ENCODE measurements at places on chromosomes 2 and 18.

DNA sequence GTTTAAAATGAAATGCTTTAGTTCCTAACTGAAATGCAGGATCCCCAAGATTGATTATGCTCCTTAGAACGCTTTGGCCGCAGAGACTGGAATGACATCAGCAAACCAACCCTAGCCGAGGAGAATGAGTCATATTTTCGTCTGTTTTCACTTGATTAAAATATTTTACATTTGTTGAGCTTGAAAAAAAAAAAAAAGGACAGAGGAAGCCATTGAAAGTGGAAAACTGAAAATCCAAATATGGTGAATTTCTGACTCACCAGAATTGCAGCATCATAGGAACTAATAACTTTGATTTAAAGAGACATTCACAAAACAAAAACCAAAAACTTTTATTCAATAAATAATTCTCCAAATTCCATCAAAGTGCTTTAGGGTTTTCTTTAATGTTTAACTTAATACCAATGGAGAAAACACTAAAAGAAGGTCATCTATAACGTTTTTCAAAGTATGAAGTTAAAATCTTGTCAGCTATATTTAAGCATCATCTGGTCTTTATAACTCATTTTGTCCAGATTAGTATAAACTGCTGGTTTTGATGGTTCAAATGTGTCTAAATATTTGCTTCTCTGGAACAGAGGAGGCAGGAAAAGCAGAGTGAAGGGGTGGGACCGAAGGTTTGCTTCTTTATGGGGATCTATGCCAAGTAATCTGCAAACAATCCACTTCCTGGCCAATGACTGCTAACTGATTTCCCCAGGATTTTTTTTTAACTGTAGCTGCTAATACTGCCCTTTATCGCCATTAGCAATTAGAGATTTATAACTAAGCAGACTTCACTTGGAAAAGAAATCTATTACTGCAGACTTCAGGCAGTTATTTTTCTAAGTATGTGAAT lies 30.9 kb upstream of the COL5A2 start:
- H3K36me3 ChIP-seq: no peaks in the 10 kb centered on the region
- no peak for DNase-seq
- H3K4me3 ChIP-seq: no peak overlapping the region

GRCh38 chr18:13610555-13611141 lies 115.7 kb downstream of the FAM210A start:
- H3K4me3 ChIP-seq: peak overlapping the region; percentile 63
- H3K36me3 ChIP-seq: no peaks in the 10 kb centered on the region
- peak overlapping the region; percentile 97 for H3K27ac ChIP-seq
- DNase-seq: peak; percentile 49
- H3K27me3 ChIP-seq: 0 out of 2 replicates have a peak, but pooled peaks cover 3% of the 10 kb centered on the region
- H3K4me1 ChIP-seq: peaks cover 40% of the 10 kb centered on the region

DNA sequence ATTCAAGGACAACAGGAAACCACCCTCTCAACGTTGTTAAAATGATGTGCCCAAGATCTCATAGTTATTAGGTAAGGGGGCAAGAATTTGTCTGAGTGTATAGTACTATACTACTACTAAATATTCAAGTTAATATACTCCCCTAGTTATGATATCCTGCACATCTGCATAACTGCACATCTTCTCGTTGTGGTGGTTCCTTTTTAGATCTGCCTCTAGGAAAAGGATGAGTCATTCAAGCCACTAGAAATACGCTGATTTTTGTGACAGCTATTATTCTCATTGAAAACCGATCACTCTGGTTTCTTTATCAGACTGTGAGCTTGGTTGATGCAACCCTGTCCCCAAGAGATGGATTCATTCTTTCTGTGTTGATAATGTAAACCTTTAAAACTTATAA lies 1067.0 kb upstream of the FANCL start:
- H3K4me3 ChIP-seq: no peak overlapping the region
- no peaks in the 10 kb centered on the region for H3K27me3 ChIP-seq
- DNase-seq: no peak

DNA sequence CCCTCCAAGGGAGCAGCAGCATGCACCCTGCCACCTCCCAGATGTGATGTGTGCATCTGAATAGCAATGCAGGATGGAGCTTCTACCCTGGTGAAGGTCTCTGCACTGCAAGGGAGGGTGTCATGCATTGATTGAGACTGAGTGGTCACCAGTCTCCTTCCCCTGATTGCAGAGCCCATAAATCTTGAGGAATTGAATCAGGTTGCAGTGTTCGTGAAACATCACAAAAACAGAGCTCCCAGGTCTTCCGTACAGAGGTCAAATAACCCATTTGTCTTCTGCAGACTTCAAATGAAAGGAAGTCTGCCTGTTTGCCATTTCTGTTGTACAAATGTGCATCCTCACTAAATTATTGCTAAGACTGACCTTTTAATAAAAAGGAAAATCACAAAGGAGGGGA lies 136.8 kb downstream of the WDSUB1 start:
- H3K36me3 ChIP-seq: no peaks in the 10 kb centered on the region
- DNase-seq: no peak
- no peaks in the 10 kb centered on the region for H3K4me1 ChIP-seq
- H3K27me3 ChIP-seq: no peaks in the 10 kb centered on the region

GRCh38 chr2:127575185-127575765 lies 39.8 kb downstream of the MYO7B start:
- no peaks in the 10 kb centered on the region for H3K36me3 ChIP-seq
- peak; percentile 36 for DNase-seq
- no peak overlapping the region for H3K27ac ChIP-seq

- no peak overlapping the region for H3K4me3 ChIP-seq
- no peaks in the 10 kb centered on the region for H3K36me3 ChIP-seq
- no peaks in the 10 kb centered on the region for H3K27me3 ChIP-seq
- no peak overlapping the region for H3K27ac ChIP-seq
Measured at GRCh38 chr2:230205034-230205433, 14.8 kb downstream of the SP110 start.

DNA sequence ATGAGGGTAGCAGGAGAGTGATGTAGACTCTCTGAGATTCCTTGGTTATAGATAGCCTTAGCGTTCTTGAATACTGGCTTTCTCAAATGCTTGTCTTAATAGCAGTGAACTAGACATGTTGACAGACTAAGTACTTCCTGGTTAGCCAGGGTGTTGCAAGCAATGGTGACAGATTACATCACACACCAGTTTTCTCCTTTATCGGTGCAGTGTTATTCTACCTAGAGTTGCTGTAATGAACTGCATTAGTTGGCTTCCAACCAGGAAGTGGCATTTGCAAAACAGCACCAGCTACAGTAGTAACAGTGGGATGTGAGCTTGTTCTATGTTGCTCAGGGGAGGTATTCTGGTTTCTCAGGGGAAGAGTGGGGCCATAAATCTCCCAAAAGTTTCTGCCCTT lies 582.2 kb upstream of the DDX18 start:
- no peak overlapping the region for H3K4me3 ChIP-seq
- no peaks in the 10 kb centered on the region for H3K27me3 ChIP-seq
- no peaks in the 10 kb centered on the region for H3K36me3 ChIP-seq
- no peaks in the 10 kb centered on the region for H3K4me1 ChIP-seq
- no peak for DNase-seq
- no peak overlapping the region for H3K27ac ChIP-seq

- H3K27ac ChIP-seq: no peak overlapping the region
- DNase-seq: peak; percentile 52
- H3K27me3 ChIP-seq: no peaks in the 10 kb centered on the region
- H3K36me3 ChIP-seq: no peaks in the 10 kb centered on the region
Measured at GRCh38 chr2:236512902-236513435, 56.7 kb upstream of the ACKR3 start.

- no peaks in the 10 kb centered on the region for H3K4me1 ChIP-seq
- H3K4me3 ChIP-seq: no peak overlapping the region
- DNase-seq: no peak
- H3K27ac ChIP-seq: no peak overlapping the region
- H3K27me3 ChIP-seq: no peaks in the 10 kb centered on the region
Measured at GRCh38 chr2:217920879-217921603, 81.8 kb downstream of the TNS1 start.

GRCh38 chr2:3729055-3729448 lies 25.7 kb downstream of the DCDC2C start:
- no peak for DNase-seq
- H3K4me1 ChIP-seq: no peaks in the 10 kb centered on the region
- H3K27me3 ChIP-seq: no peaks in the 10 kb centered on the region

DNA sequence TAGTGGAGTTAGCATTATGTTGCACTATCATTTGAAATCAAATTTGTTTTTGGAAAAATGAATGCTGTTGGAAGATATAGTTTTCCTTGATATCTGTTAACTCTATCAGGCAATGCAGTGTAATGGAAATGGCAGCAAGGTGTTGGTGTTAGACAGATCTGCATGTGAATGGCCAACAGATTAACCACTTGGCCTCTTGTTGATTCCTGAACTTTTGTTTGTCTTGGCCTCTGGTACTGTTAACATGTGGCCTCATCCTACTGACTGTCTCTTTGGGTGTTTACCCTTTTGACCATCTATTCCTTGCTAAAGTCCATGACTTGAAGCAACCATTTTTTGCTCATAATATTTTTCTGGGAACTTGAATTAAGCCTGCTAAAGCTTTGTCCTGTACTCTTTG lies 110.2 kb upstream of the CDH2 start:
- H3K36me3 ChIP-seq: no peaks in the 10 kb centered on the region
- no peaks in the 10 kb centered on the region for H3K4me1 ChIP-seq
- no peak overlapping the region for H3K27ac ChIP-seq
- DNase-seq: no peak

DNA sequence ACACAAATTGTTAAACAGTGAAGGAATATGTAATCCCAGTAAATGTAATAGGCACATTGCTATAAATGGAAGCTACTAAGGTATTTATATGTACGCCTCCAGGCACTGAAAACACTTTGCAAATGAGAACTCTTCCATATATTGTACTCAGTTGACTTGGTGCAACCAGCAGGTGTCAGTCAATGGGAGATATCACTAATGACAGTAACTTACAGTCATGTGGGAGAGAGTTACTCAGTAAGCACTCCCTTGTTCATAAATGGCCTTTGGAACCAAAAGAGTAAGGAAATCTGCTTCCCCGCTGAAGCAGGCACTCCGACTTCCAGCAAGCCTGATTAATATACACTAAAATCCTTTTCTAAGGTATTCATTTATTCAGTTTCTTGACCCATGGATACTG lies 5.9 kb downstream of the MDH1 start:
- H3K4me1 ChIP-seq: peaks cover 23% of the 10 kb centered on the region
- H3K27ac ChIP-seq: no peak overlapping the region
- H3K27me3 ChIP-seq: no peaks in the 10 kb centered on the region
- no peak overlapping the region for H3K4me3 ChIP-seq
- no peak for DNase-seq

DNA sequence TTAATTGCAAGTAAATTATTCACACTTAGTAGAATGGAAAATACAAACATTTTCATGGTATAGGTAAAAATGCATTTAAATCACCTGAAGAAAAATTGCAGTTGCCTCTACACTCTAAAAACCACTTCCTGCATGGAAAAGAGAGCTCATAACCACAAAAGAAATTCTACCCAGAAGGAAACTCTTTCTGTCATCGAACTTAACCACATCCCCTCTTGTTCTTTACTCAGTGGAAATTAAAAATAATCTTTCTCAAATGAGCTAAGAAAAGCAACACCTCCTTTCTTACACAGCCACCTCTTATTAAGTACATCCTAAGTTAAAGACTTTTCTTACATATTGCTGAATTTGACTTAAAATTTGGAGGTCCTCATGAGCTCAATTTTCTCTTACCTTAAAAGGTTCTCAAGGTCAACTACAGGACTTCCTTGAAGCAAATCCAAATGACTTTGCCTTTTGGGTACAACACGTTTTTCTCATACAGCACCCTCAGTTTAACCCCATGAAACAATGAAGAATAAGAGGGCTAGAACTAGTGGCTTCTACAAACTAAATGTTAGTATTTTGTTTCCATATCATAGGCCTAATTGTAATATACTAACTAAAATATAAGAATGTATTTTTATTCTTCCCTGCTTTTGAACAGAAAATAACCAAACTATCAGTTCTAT lies 109.1 kb upstream of the CRIM1 start:
- H3K4me1 ChIP-seq: peaks cover 22% of the 10 kb centered on the region
- DNase-seq: peak; percentile 91
- H3K36me3 ChIP-seq: no peaks in the 10 kb centered on the region
- H3K27ac ChIP-seq: peak overlapping the region; percentile 50
- H3K4me3 ChIP-seq: no peak overlapping the region

GRCh38 chr2:199258291-199258690 lies 199.4 kb downstream of the SATB2 start:
- H3K4me1 ChIP-seq: no peaks in the 10 kb centered on the region
- no peak for DNase-seq
- no peaks in the 10 kb centered on the region for H3K27me3 ChIP-seq
- no peaks in the 10 kb centered on the region for H3K36me3 ChIP-seq

GRCh38 chr2:38037325-38037724 lies 38.6 kb downstream of the CYP1B1 start:
- DNase-seq: no peak
- no peak overlapping the region for H3K4me3 ChIP-seq
- H3K27me3 ChIP-seq: no peaks in the 10 kb centered on the region
- no peaks in the 10 kb centered on the region for H3K4me1 ChIP-seq
- H3K36me3 ChIP-seq: no peaks in the 10 kb centered on the region
- H3K27ac ChIP-seq: no peak overlapping the region

DNA sequence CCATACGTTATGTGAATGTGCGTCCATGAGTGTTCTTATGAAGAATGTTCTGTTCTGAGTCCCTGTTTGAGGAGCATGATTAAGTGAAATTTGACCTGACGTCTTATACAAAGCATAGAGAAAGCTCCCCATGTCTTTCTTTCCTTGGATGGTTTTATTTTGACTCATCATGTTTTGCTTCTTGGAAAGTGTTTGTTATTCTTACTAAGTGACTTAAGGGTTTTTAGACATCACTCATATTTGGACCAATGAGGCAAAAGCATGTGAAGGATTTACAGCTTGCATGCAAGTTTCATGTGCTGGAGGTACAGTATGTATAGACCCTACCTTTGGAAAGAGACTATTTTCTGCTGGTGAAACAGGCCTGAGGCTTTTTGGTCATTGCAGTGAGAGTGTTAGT lies 33.5 kb upstream of the ZEB2 start:
- no peaks in the 10 kb centered on the region for H3K27me3 ChIP-seq
- no peak for DNase-seq
- no peak overlapping the region for H3K4me3 ChIP-seq
- H3K4me1 ChIP-seq: peaks cover 3% of the 10 kb centered on the region
- no peaks in the 10 kb centered on the region for H3K36me3 ChIP-seq
